ENCODE measurements at places on chromosomes 1 and 21.
A peak's percentile ranks its signal among the peaks of the same experiment; 100 is the strongest.

DNA sequence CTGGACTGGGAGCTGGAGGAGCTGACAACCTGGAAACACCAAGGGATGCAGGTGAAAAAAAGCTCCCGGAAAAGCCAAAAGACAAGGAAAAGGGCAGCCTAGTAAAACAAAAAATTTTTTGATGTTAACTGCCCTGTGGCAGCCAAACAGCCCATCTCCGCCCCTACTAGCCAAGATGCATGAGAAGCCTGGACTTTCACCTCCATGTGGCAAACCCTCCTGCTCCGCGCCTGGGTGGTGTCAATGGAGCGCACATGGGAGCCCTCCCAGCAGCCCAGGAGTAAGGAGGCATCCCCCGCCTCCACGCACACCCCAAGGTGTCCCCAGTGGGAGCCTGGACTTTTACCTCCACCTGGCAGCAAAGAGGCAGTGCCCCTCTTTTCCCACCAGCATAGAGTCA lies 30.5 kb downstream of the LEMD1 start:
- no peak for DNase-seq

GRCh38 chr21:37407719-37408420 lies 41.3 kb downstream of the DYRK1A start:
- no peak for DNase-seq

- no peak for DNase-seq
Measured at GRCh38 chr21:17390569-17390968, 122.3 kb upstream of the CXADR start.

DNA sequence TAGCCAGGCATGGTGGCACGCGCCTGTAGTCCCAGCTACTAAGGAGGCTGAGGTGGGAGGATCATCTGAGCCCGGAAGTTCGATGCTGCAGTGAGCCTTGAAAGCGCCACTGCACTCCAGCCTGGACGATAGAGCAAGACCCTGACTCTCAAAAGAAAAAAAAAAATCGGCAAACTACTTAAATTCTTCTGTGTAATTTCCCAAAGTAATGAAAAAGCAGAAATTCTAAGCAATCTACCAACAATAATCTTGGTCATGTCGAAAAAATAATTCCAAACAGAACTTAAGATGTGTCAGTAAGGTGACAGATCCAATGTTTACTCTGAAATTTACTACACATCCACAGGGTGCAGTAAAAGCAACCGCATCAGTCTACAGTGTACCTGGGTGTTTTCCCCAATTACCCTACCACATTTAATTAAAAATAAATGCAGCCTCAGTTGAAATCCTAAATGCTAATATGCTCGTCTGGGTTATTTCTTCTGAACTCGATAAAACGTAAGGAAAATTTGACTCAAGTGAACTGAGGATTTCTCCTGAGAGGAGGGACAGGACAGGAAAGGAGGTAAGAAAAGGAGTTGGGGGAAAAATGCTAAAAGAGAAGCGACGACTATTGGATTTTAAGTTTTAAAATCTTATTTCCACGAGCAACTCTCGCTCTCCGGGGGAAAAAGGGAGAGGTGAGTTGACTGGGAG lies 801 bp downstream of the EPRS1 start:
- DNase-seq, result no peak

- no peak for DNase-seq
Measured at GRCh38 chr1:174169342-174169741, 10.0 kb downstream of the RABGAP1L start.

GRCh38 chr1:85571181-85571759 lies 9.3 kb upstream of the CCN1 start:
- DNase-seq, result no peak

- DNase-seq, result no peak
Measured at GRCh38 chr1:84008631-84009030, 9.7 kb upstream of the TTLL7 start.

GRCh38 chr1:88890791-88891317 lies 513 bp downstream of the GTF2B start:
- peak; percentile 19 for DNase-seq

GRCh38 chr21:45570826-45571601 lies 28.8 kb upstream of the SLC19A1 start:
- DNase-seq, result no peak

- DNase-seq, result no peak
Measured at GRCh38 chr1:198550941-198551524, 10.6 kb upstream of the ATP6V1G3 start.

DNA sequence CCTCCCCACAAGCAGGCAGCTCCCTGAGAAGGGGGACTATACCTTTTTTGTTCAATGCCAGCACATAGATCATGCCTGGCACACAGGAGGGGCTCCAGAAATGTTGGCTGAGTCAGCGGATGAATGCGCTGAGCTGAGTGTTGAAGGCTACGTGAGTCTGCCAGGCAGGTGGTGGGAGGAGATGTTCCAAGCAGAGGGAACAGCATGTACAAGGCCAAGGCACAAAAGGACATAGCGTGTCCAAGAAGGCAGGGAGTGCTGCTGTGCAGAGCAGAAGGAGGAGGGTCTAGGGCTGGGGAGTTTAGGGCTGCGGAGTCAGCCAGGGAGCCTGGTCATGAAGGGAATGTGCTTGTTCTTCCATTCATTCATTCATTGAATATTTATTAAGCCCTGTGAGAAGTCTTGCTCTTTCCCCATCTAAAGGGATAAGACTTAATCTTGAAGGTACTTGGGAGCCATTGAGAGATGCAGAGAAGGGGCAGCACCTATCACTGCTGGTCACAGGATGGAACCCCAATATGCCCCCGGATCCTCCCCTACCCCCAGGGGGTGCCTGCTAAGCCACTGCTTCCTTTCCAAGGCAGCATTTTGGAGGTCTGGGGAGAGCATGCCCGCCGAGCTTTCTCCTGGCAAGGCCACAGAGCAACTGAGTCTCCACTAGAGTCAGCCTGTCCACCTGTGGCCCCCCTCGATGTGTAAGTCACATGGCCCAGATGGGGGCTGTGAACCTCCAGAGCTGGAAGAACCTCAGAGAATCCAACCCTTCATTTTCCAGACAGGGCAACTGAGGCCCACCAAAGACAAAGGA lies 31.2 kb upstream of the LAPTM5 start:
- DNase-seq, result no peak

DNA sequence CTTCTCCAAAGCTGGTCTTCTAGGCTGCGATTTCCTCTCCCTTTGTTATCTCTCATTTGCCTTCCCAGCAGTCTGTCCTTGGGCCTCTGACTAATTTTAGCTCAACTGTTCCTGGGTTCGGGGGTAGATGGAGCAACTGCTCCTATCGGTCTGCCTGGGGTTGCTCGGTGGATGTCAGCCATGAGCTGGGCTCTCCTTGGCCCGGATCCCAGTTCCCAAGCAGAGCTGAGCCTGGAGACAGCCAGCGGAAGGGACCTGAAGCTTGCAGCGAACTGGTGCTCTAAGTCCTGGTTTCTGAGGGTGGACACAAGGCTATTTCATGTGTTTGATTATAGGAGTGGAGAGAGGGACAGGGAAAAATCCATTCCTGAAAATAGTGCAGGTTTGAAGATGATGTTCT lies 423.0 kb downstream of the RPS6KC1 start:
- DNase-seq, result no peak

DNA sequence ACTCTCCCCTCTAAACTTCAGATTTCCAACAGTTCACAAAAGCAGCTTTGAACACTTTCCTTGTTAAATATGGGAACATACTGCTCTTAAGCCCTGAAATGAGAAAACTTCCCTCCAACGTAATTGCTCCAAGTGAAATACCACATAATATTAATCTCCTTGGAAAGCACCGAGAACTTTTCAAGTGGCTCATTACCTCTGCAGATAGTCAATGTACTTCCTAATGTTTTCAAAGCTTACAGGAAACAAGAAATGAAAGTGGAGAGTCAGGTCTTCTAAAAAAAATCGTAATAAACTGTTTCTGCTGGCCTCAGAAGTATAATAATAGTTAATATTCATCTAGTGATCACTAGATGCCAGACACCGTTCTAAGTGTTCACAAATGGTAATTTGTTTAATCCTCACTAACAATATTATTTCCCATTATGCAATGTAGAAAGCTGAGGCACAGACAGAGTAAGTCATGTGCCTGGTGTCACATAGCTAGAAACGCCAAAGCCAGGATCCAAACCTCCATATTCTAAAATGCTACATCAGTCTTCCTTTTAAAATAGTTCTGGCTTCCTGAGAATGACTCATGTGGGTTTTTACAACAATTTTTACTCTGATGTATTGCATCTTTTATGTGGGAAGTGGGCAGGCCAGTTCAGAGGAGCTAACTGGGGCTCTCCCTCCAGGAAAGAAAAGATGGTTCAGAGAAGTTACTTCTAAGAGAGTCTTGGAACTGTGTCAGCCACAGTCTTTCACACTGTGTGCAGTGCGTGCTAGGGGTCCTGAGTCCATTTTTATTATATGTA lies 177.2 kb downstream of the PLPPR4 start:
- DNase-seq, result no peak

DNA sequence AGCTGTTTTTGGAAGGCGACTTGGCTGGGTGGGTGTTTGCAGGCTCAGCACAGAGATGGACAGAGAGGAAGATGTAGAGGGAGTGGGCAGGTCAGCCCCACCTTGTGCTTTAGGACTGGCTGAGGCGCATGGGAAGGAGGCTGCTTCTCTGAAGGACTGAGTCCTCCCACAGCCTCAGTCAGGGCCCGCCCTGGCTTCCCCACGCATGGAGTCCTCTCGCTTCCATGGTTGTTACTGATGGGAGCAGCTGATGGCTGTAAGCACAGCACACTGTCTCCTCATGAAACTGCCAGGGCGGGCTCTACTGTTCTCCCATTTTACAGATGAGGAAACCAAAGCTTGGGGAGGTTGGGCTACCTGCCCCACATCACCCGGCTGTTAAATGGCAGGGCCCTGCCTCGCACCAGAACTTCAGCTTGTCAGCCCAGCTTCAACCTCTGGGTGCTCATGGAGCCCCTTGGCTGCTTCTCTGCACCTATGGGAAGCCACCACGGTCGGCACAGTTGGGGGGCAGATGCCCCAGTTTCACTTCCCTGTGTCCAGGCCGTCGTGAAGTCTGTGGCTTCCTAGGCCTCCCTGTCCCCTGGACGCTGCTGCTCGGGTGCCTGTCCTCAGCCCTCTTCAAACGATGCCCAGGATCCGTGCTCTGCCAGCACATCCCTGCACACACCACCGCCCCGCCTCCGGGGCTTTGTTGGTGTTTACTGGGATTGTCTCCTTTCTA lies 2.4 kb downstream of the TMEM201 start:
- no peak for DNase-seq

DNA sequence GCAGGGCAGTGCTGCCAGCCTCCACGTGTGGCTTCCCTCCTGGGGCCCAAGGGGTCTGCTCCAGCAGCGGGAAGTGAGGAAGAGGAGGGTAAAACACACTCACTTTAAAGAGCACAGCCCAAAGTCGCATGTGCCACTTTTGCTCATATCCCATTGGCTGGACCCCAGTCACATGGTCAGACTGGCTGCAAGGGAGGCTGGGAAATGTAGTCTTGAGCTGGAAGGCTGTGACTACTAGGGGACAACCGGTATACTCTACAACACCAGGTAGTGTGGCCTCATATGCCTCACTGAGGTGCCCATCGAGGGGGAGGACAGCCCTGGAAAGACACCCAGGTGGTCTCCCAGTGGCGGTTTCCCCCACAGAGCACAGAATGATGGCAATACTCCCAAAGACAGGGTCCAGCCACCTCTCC lies 45.2 kb downstream of the CAMK2N1 start:
- DNase-seq, result peak; percentile 8

DNA sequence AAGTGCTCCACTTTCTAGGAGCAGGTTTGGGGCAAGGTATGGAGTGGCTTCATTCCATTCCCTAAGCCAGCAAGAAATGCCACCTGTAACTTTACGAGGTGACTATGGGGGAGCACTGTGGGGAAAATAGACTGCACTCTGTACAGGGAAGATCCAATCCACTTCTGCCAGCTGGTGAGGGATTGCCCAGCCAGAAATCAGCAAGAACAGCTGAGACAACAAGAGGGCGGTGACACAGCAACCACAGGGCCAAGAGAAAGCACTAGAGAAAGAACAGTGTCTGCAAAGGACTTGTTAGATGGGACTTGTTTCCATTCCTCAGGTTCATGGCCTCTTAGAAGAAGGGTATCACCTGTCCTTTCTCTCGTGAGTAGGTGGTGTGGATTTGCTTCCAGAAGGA lies 19.6 kb downstream of the CAPN8 start:
- no peak for DNase-seq

DNA sequence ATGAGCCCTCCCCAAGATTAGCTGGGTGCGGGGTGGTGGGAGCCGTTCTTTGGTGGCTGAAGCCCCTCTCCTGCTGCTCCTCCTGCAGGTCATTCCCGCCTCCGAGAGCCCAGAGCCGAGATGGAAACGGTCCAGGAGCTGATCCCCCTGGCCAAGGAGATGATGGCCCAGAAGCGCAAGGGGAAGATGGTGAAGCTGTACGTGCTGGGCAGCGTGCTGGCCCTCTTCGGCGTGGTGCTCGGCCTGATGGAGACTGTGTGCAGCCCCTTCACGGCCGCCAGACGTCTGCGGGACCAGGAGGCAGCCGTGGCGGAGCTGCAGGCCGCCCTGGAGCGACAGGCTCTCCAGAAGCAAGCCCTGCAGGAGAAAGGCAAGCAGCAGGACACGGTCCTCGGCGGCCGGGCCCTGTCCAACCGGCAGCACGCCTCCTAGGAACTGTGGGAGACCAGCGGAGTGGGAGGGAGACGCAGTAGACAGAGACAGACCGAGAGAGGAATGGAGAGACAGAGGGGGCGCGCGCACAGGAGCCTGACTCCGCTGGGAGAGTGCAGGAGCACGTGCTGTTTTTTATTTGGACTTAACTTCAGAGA lies 448 bp downstream of the G0S2 start:
- no peak for DNase-seq

GRCh38 chr21:37429356-37429755 lies 62.8 kb downstream of the DYRK1A start:
- DNase-seq, result no peak

GRCh38 chr1:44602634-44603628 lies 71.3 kb downstream of the TMEM53 start:
- DNase-seq, result no peak

DNA sequence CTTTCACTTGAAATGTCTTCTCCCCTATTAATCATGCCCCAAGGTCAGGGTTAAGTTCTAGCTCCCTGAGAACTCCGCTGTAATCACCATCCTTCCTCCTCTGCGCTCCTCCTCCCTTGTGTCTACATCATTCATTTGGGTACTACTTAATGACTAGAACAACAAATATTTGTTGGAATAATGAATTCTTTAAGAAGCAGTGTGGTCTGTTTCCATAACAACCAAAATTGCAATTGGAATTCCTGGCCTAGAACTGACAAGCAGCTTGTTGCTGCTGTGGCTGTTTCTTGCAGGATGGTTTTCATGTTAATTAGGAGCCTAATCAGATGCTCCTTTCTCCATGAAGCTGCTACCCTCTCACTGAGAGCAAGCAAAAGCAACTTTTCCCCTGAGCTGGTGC lies 192.5 kb downstream of the ZZZ3 start:
- DNase-seq, result no peak

All from activated CD4-positive, alpha-beta T cell treated with anti-CD3 and anti-CD28 coated beads for 4 hours (primary cell).